Foreskin fibroblast (primary cell): ENCODE measurements at places on chromosomes 2 and 18.

GRCh38 chr18:79947881-79948610, 3.4 kb downstream of the SLC66A2 start:
- DNase-seq, result no peak

GRCh38 chr18:66759050-66759828, 155.3 kb upstream of the CDH19 start:
- no peak for DNase-seq

- DNase-seq, result peak; percentile 17
Observed at GRCh38 chr2:28086611-28087010, 196.1 kb downstream of the BABAM2 start.

DNA sequence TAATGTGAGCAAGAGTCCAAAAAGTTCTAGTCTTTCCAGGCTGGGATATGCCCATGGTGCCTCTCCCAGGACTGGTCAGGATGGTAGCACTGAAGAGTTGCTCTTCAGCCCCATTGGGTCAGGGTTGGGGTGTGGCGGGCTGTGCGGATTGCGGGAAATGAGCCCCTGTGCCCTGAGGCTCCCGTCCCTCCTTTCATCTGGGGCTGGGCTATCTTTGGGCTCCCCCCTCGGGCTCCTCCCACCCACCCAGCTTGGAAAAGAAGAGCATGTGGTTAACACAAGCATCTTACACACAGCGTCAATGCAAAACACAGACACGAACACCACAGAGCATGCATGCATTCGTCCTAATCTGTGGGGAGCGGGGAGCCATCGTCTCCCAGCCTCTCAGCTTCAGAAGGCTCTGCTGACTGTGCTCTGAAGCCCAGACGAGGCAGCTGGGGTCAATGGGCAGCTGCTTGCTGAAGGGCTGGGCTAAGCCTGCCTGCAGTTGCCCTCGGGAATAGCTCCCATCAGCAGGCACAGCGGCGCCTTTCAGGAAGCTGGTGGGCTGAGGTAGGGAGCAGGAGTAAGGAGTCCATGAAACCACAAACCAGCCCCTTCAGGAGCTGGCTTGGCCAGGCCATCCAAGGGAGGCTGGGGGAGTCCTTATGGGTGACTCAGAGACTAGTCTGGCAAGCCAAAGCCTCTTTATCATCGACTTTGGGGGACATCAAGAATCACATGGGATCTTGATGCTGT, 112.9 kb downstream of the CLIP4 start:
- DNase-seq, result no peak

GRCh38 chr2:219087361-219087760, 26.6 kb upstream of the IHH start:
- no peak for DNase-seq

DNA sequence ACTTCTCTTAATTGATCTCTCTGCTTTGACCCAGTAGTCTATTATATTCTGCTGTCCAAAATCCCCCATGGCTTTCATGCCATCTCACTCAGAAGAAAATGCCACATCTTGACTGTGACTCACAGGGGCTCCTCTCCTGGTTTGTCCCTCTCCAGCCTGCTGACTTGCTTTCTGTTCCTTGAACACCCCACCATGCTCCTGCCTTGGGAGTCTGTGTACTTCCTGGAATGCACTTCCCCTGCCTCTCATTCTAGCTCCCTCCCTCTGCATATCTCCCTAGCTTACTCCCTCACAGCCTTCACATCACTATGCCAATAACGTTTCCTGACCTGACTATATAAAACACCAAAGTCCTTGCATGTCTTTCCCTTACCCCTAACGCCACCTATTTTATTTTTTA, 167.2 kb downstream of the TRIB2 start:
- DNase-seq, result peak; percentile 51
